Stimulated activated naive B cell treated with anti-CD40 and anti-IgM and Interleukin-4, amounts not matched to agents 10 μg/mL and 1 μg/mL and 100 μg/mL, for 72 hours (primary cell): ENCODE measurements at places on chromosomes 11 and 22.
A peak's percentile ranks its signal among the peaks of the same experiment; 100 is the strongest.

- no peak for DNase-seq
Observed at GRCh38 chr11:873706-874105, 31.1 kb downstream of the TSPAN4 start.

GRCh38 chr11:129451524-129451923, 75.9 kb downstream of the BARX2 start:
- DNase-seq, result no peak

DNA sequence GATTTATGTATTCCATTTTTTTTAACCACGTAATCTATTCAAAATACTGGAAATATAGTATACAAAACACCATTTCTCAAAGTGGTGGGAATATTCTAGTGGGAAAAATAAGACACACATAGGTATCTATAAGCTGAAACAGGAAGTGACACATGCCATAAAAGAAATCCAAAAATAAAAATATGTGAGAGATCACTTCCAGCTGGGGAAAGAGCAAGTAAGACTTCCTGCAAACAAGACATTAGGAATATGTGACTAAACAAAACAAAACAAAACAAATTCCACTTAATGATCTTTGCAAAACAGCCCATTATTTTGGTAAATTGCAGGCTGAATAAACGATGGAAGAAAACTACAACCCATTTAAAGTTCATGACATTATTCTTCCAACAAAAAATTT, 107.3 kb upstream of the CEP126 start:
- DNase-seq, result no peak

GRCh38 chr11:106152824-106153223, 75.4 kb downstream of the AASDHPPT start:
- no peak for DNase-seq

- no peak for DNase-seq
Observed at GRCh38 chr11:9858822-9859221, 194.9 kb downstream of the SWAP70 start.

DNA sequence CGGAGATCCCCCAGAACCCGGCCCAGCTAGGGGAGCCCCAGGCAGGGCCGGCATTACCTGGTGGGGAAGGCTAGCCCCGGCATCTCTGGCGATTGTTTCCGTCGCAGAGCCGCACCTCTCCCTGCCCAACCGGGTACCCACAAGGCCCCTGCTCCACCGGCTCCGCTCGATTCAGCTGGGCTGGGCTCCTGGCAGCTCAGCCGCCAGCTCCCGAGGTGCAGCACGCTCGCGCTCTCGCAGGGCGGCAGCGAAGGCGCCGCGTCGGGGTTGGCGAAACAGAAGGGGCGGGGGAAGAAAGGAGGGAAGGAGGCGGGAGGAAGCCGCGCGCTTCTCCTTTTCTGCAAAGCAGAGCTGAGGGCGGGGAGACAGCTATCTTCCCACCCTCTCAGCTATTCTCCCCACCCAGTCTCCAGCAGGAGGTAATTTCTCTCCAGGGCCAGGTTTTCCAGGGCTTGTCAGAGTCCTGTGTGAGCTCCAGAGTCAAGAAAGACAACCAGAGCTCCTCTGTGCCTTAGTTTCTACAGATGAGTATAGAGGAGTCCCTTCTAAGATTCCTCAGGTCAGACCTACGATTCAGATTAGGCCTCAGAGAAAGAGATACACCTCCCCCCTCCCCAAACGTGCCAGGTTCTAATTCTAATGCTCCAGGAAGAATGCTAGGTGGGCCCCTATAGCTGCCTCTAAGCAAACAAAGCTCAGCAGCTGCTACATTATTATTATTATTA, 62.0 kb downstream of the PAK1 start:
- peak; percentile 79 for DNase-seq

GRCh38 chr22:22714600-22715335, 70.4 kb downstream of the GGTLC2 start:
- DNase-seq, result peak; percentile 27

DNA sequence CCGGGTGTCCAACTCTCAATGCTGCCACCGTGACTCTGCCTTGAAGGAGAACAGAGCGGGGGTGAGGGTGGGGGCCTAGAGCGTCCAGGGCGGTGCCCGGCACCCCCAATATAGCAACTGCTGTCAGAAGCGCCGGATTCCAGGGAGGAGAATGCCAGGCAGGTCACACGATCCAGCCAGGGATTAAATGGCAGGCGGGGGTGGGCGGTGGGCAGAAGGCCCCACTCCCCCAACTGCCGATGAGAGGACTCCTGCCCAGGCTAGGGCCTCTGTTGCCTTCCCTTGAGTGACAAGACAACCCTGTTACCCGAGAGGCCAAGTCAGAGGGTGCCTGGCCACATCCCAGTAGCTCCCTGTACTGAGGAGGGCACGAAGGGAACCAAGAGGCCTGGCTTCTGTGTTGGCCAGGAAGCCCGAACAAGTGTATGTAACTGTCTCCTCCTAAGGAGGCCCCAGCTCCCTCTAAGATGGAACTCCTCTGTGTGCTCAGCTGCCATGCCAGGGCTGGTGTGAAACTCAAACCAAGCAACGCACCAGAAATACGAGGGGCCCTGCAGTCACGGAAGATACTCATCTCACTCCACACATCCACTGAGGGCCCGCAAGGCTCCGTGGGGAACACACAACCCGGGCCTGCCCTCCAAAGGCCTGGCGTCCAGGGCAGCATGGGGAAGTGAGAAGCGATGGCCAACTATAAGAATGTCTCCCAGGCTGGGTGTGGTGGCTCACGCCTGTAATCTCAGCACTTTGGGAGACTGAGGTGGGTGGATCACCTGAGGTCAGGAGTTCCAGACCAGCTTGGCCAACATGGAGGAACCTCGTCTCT, 3.0 kb downstream of the PACSIN3 start:
- DNase-seq, result no peak

DNA sequence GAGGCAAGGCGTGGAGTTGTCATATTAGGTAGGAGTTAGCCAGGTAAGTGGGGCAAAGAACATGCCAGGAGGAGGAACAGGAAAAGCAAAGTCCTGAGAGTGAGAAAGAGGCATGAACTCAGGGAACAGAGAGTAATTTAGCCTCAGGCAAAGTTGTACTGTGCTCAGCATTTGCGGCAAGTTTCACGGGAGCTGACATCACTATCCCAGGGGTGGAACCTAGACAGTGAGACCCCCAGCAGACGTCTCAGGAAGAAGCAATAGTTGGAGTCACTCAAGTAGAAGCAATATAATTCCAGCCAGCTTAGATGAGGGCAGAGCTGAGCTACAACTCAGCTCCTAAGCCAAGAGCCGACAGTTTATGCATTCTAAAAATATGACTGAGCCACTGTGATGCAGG, 426.0 kb upstream of the ISX start:
- DNase-seq, result no peak

DNA sequence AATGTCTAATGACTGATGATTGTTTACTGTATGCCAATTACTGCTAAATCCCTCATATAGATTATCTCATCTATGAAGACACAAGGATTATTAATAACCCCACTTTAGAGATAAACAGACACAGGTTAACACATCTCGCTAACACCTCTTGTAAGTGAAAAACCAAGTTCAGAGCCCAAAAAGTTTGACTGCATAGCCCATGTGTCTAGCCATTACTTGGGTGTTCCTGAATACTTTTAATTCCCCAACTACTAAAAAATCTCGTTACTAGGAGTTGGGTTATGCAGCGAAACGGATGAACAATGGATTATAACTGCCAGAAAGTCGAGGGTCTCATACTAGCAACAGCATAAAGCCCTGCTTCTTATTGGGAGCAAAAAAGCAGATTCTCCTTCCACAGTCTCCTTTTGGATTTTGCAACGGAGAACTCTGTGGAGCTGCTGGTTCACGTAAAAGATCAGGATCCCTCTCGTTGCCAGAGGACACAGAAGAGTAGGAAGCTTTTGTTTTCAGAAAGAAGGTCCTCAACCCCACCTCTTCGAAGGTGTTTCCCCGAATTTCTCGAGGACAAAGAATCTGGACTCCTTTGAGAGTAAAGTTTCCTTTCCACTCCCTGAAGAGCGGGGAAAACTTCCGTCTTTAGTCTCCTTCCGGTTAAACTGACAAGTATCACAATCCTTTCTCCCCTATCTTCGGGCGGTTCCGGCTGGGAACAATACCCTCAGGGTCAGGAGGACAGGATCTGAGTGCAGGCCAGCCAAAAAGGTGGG, 979 bp downstream of the ZBED5 start:
- no peak for DNase-seq

DNA sequence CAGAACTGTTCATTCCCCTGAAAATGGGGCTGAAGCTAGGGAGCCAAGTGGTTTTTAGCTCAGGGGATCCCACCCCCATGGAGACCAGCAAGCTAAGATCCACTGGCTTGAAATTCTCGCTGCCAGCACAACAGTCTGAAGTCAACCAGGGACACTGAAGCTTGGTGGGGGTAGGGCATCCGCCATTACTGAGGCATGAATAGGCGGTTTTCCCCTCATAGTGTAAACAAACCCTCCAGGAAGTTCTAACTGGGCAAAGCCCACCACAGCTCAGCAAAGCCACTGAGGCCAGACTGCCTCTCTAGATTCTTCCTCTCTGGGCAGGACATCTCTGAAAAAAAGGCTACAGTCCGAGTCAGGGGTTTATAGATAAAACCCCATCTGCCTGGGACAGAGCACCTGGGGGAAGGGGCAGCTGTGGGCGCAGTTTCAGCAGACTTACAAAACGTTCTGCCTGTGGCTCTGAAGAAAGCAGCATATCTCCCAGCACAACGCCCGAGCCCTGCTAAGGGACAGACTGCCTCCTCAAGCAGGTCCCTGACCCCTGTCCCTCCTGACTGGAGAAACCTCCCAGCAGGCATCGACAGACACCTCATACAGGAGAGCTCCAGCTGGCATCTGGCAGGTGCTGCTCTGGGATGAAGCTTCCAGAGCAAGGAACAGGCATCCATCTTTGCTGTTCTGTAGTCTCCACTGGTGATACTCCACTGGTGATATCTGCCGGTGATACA, 32.7 kb downstream of the GAB4 start:
- no peak for DNase-seq

- DNase-seq, result no peak
Observed at GRCh38 chr11:130897262-130898182, 18.8 kb downstream of the SNX19 start.

- DNase-seq, result no peak
Observed at GRCh38 chr22:46706060-46706459, 32.0 kb downstream of the CERK start.

DNA sequence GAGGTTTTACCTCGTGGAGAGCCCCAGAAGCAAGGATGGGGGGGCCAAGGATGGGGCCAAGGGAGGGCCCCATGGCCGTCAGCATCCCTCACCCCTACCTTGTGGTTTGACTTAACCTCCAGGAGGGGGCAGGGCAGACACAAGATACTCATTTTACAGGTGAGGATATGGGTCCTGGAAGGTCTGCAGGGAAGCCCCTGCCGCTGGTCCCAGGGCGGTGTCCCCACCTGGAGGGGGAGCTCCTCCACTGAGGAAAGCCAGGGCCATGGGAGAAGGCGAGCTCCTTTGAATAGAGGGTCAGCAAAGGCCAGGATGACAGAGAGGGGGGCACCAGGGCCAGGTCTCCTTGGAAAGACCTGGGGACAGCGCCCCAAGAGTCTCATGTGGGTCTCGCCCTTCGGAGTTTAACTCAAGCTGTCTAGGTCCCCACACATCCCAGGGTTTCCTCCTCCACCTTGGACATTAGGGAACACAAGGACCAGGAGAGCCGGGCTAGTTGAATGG, 5.9 kb upstream of the ADORA2A start:
- DNase-seq, result no peak

GRCh38 chr11:12469451-12469850, 92.1 kb downstream of the PARVA start:
- DNase-seq, result no peak

DNA sequence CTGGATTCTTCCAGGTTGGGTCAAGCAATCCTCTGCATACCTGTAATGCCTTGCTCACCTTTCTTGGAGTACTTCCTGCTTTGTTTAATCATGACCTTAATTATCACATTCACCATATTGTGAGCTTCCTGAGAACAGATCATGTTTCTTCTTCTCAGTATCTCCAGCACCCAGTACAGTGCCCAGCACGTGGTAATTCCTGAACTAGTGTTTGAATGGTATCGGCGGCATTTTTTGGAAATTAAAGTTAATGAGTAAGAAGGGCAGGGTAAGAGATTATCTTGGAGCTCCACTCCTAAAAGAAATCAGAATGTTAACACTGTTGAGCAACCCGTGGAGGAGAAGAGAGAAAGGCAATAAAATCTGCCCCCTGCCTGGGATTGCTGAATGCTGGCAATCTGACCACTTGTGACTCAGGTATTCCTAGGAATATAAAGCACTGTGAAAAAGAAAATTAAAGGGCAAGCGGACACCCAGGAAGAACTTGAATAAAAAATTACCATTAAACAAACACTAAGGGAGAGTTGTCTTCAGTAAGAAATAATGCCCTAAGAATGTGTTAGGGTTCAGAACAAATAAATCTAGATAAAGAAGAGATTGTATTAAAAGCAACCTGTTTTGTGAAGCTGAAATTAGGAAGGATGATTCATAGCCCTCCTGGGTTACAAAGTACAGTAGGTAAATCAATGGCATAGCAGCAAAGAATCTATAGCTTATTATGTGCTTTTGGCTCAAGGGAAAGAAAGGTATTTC, 92.9 kb downstream of the PDHX start:
- no peak for DNase-seq

- no peak for DNase-seq
Observed at GRCh38 chr11:106381895-106382294, 304.4 kb downstream of the AASDHPPT start.

GRCh38 chr22:27512283-27512761, 289.2 kb downstream of the MN1 start:
- DNase-seq, result no peak

- DNase-seq, result no peak
Observed at GRCh38 chr11:3903207-3903896, 47.9 kb downstream of the STIM1 start.

GRCh38 chr22:21920341-21921183, 32.1 kb downstream of the PPM1F start:
- DNase-seq, result no peak

GRCh38 chr11:1083621-1084551, 9.2 kb downstream of the MUC2 start:
- no peak for DNase-seq

DNA sequence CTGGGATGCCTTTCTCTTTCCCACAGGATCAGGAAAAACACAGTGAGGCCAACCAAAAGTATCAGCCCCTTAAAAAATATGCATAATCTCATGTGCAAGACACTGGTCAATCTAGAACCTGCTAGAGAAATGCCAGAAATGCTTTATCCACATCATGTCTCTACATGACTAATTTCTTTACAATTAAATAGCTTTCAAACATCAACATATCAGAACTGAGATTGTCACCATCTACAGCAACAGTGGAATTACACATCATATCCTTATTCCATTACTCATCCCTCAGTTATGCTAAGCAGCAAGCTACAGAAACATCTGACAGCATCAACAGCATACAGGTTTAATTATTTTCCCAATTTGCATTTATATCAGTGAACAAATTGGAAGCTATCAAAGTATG, 78.8 kb downstream of the DDIAS start:
- no peak for DNase-seq

GRCh38 chr22:27719036-27719347, 82.6 kb downstream of the MN1 start:
- DNase-seq, result no peak
